ENCODE measurements at places on chromosomes 1 and 21.
A peak's percentile ranks its signal among the peaks of the same experiment; 100 is the strongest.

GRCh38 chr1:45221716-45222115, 15.3 kb upstream of the ZSWIM5 start:
- peak; percentile 12 for DNase-seq

DNA sequence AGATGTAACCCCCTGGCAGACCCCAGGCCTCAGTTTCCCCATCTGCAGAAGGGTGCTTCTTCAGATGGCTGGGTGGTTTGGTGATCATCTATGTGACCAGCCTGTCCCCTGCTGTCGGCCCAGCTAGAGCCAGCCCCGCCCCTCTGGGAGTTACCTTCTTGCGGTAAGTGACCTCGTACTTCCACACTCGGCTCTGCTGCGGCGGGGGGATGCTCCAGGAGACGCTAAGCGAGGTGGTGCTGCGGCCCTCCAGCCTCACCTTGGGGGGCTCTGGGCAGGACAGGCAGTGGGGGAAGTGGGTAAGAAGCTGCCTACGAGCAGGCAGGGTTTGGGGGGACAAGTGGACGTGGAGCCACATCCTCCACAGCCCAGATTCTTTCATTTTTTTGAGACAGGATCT, 20.4 kb downstream of the EPHA2 start:
- DNase-seq: no peak

DNA sequence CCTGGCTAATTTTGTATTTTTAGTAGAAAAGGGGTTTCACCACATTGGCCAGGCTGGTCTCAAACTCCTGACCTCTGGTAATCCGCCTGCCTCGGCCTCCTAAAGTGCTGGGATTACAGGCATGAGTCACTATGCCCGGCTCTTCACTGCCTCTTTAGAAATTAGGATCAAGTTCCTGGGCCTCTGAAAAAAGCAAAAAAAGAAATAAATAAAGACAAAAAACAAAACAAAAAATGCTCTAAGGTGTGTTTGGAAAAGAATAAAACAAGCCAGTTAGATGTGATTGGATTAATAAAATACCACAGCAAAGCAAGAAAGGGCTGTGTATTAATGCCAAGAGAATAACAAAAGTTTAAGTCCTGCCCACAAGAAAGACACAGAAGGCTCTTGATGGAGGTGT, 4.2 kb upstream of the ABCB10 start:
- no peak for DNase-seq

DNA sequence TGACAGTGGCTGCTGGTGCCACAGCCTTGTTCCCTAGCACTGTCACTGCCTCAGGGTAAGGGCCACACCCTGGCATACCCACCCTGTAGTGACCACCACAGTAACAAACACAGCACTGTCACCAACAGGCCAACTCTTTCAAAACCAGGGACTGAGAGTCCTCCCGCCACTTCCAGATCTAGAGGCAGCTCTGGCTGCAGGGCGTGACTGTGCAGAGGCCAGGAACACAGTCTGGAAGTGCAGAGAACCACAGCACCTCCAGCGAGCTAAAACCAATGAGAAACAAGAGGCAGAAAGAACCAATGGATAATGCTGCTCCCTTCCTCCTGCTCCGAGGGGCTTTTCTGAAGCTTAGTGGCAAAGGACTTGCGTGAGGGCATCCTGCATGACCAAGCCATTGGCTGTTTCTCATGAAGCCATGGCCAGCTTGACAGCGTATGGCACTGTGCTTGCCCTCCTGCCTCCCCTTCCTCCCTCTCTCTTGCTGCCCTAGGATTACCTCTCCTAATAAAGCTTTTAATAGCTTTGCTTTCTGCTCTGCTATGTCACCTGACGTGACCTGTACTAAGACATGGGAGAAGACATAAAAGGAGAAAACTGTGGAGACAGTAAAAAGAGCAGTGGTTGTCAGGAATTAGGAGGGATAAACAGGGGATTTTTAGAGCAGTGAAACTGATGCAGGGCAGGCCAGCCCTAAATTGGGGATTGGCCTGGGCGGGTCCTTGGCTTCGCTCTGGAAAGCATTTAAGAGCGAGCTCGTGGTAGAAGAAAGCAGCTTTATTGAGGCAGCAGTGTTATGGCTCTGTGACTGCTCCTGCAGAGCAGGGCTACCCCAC, 7.2 kb downstream of the PARP1 start:
- DNase-seq: no peak

- DNase-seq: peak; percentile 50
Observed at GRCh38 chr1:67058761-67059160, 4.8 kb upstream of the SLC35D1 start.

DNA sequence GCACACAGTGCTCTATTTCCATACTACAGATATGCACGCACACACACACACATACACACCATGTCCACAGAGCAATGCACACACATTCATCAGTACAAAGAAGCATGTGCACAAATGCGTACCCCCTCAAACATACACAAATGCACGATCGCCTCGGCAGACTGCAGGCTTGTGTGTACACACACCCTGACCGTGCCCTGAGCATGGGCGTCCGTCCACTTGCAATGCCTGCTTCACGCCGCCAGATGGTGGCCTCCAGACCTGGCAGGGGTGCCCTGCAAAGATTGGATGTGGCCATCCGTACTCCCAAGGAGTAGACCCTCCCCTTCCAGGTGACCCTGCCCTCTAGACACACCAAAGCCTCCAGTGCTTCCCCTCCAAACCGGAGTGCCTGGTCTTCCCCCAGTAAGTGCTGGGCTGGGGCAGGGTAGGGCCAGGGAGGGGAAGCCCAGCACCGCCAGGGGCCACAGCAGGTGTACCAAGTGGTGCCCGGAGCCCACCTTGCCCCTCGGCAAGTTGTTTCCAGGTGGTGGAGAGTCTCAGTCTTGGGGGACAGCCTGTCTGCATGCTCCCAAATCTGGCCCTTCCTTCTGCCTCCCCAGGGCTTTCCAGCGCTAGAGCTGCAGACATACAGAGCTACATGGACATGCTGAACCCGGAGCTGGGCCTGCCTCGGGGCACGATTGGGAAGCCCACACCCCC, 20.6 kb downstream of the ESPN start:
- DNase-seq: no peak

- DNase-seq: no peak
Observed at GRCh38 chr1:224498574-224499170, 64.1 kb upstream of the WDR26 start.

GRCh38 chr1:61370913-61371279, 288.5 kb downstream of the NFIA start:
- no peak for DNase-seq

GRCh38 chr1:209402697-209403096, 180.8 kb upstream of the CAMK1G start:
- DNase-seq: peak; percentile 17

DNA sequence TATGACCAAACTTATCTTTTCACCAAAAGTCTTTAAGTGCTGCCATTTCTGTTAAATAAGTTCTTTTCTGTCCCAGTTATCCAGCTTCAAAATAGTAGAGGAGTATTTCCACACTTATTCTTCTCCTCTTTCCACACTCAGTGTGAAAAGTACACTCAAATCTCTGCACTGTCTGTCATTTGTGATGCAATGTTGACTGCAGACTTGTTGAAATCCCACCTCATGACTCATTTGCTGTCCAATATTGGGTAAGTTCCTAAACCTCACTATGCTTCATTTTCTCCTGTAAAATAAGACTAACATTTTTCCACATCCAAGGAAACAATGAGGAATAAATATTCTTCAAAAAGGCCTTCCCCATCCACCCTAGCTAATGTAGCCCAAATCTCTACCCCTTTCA, 17.5 kb downstream of the LRRIQ3 start:
- DNase-seq: no peak

DNA sequence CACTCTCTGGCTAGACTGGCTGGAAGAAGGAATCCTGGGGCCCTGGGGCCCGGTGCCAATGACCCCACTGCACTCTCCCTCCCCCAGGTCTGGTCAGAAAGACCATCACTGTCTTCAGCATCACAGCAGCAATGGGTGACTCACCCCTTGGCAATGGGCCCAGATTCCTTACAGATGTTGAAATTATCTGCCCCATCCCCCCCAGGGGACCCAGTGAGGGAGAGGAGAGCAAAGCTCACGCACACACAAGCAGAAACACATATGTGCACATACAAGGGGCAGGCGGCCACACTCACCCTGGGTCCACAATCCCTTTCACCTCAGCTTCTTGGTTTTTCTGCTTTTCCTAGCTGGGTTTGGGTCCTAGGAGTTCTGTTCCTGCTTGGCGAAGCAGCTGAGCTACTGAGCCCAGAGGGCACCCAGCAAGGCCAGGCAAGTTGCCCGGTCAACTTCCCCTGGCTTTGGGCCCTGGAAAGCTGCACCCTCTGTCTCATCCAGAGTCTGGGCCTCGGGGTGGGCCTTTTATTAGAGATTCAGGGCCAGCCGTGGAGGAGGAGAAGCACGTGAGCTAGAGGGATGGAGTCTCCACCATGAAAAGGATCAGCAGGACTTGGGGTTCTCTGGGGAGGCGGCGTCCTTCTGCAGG, 2.6 kb downstream of the COL16A1 start:
- peak; percentile 98 for DNase-seq

DNA sequence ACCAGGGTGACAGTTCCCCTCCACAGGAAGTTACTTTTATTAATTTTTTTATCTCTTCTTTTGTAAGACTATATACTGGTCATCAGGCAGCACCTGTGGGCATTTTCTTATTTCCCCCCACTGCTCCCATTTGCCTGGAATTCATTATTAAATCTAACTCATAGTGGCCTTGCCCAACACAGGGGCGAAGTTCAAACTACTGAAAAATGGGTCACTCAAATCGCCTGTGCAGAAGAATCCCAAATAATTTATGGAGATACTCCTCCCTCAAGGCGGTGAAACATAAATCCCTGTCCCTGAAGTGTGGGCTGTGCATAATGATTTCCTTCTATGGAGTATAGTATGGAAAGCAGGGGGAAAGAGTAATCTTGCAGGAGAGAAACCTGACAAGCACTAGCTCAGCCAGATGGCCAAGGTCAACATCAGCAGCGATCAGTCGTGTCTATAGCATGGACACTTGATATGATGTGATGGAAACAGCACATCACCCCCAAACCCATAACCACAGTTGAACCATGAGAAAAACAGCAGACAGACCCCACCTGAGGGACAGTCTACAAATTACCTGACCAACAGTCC, 7.9 kb downstream of the CAMK2N1 start:
- DNase-seq: no peak

GRCh38 chr1:223802032-223802431, 43.7 kb downstream of the TP53BP2 start:
- no peak for DNase-seq

GRCh38 chr1:86324130-86324822, 71.8 kb downstream of the ODF2L start:
- DNase-seq: no peak

- DNase-seq: peak; percentile 87
Observed at GRCh38 chr1:161738627-161739287, 10.8 kb upstream of the DUSP12 start.

- DNase-seq: peak; percentile 22
Observed at GRCh38 chr1:55257958-55258357, 42.8 kb upstream of the USP24 start.

DNA sequence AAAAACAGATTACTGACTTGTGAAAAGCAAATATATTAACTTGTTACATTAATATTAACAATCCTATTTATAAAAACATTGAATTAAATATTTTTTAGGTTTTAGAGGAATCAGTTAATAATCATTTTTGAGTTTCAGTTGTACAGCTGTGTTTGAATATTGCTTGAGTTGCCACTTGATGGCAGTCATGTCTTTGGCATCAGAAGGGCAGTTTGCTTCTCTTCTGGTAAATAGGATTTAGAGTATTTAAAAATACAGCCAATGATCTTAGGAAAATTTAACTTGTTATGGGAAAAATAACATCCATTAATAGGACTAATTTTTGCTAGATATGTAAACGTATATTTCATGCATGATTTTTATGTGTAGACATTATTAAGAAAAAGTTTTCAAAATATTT, 234.1 kb downstream of the NCAM2 start:
- peak; percentile 38 for DNase-seq

DNA sequence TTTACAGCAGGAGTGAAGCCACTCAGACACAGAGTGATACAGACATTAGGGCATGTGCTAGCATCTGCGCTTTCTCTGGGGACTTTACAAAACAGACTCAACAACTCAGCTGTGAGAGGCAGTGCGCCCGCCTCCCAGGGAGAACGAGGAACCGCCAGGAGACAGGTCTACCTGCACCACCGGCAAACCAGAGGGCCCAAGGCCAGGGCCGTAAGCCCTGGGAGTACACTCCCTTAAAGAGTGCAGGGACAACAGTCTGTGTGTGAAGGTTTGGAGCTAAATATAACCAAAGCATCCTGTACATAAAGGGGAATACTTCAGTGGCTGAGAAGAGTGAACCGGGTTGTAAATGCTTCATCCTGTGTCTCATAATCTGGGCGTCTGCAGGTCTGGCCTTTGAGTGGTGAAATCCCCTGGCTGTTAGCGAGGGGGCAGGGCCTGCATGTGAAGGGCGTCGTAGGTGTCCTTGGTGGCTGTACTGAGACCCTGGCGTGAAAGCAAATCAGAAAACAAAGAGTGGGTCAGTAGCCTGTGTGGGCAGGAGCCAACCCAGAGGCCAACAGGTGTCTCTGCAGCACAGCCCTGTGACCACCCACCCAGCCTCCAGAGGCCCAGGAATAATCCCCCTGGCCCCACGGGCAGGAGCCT, 86.9 kb downstream of the CD247 start:
- no peak for DNase-seq

- peak; percentile 68 for DNase-seq
Observed at GRCh38 chr1:36223381-36223995, 755 bp upstream of the THRAP3 start.

- DNase-seq: peak; percentile 66
Observed at GRCh38 chr1:161013488-161014230, 7.3 kb downstream of the F11R start.

DNA sequence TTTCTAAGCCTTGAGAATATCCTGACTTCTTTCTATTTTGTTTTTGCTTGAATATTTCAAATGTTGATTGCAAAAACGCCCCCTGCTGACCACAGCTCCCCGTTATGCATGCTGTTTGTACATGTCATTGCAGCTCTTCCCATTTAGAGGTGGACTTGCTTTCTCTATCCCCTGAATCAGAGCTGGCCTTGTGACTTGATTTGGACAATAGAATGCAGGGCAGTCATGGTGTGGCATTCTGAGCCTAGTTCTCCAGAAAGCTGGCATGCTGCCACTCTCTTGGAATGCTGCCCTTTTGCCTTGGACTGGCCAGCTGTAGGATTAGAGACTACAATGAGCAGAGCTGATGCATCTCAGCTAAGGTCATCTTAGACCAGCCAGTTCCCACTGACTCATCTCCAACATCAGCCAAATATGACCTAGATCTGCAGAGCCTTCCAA, 1561.5 kb downstream of the MRPL39 start:
- DNase-seq: peak; percentile 2

DNA sequence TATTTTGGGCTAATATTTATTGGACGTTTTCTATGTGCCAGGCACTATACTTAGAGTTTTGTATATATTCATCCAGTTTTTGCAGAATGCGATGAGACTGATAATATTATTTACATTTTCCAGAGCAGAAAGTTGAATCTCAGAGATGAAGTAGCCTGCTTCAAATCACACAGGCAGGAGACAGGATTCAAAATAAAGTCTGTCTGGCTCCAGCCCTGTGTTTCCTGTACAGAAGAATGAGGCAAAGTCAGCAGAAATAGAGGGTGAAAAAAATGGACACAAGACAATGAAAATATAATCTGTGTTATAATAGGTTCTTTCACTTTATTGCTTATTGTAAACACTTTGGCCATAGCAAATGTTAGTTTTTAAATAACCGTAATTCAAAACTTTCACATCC, 107.2 kb downstream of the CYYR1 start:
- no peak for DNase-seq
